Activated CD8-positive, alpha-beta memory T cell treated with anti-CD3 and anti-CD28 coated beads for 48 hours (primary cell): ENCODE measurements at places on chromosomes 5 and 9.

GRCh38 chr5:390623-391491 is 52.1 kb upstream of the EXOC3 start:
- no peak for DNase-seq

DNA sequence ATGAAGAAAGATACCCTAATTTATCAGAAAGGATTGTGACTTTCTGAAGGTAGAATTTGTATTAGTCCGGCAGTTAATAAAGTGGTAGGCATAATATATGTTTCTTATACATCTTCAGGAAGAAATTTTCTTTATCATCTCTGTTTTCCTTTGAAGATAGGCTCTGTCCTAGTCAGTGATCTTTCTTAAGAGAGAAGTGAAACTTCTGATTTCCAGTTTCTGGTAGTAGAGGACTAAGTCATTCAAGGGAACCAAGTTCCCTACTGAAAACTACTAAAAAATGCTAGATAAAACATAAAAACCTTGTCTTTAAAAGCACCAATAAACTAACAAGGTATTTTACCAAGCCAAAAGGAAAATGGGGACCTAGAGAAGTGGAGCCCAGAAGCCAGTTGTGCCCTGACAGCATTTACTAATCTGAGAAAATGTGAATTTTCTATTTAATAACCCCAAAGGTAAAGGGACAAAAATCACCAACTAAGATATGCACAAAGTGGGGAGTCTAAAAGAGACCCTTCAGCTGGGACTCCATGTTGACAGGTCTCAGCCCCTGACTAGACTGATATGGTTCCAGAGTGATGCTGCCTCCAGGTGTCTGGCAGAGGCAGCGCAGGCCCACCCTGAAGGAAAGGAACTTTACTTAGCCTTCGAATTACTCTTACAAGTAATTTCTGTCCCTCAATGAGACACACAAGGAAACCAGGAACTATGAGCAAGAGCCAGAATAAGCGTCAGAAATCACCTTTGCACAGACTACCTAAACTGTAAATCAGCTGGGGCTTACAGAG is 72.7 kb downstream of the FAM78A start:
- DNase-seq = no peak

- no peak for DNase-seq
Measured at GRCh38 chr9:93020771-93021670, 37.5 kb upstream of the SUSD3 start.

DNA sequence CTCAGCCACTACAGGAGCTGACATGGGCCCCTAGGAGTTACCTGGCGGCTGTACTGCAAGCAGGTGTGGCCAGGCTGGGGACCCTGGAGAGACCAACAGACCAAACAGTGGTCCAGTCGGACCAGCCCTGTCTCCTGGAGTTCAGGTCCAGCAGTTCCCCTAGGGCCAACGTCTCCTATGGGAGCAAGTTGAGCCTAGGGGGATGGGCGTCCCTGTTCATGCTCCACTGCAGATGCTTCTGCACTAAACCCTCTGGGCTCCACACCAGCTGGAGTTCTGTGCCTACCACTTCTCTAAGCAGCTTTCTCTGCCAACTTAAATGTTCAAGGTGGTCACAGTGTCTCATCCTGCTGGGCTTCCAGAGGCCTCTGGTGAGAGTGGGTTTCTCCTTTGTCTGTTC is 20.6 kb upstream of the OMD start:
- no peak for DNase-seq

GRCh38 chr5:76696251-76696650 is 19.7 kb upstream of the F2R start:
- no peak for DNase-seq
